Astrocyte (in vitro differentiated cells and primary cell): ENCODE measurements at places on chromosomes 13 and 19. TPM values are rescaled to one million over a fixed set of nuclear protein-coding genes. Genes with fewer than 3 reads are reported as not detected.
A peak's percentile ranks its signal among the peaks of the same experiment; 100 is the strongest.

The MBD3L4 gene
- not detected in 2 replicates for total RNA-seq

GRCh38 chr13:72694314-72694713, 33.1 kb downstream of the MZT1 start:
- H3K4me3 ChIP-seq: no peak overlapping the region
- no peaks in the 10 kb centered on the region for H3K36me3 ChIP-seq
- no peak for DNase-seq
- no peaks in the 10 kb centered on the region for H3K4me1 ChIP-seq
- H3K27me3 ChIP-seq: no peaks in the 10 kb centered on the region

DNA sequence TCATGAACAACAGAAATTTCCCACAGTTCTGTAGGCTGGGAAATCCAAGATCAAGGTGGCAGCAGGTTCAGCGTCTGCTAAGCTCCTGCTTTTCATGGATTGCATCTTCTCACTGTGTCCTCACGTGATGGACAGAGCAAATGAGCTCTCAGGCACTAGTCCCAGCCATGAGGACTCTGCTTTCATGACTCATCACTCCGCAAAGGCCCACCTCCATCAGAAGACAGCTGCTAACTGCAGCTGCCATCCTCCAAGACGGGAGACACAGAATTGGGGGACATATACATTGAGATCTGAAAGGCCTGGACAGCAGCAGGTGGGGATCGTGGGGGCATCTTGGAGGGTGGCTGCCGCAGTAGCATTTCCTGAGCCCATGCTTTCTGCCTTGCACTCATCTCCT, 44.4 kb upstream of the SPATA13 start:
- H3K27me3 ChIP-seq: peaks cover 7% of the 10 kb centered on the region
- H3K36me3 ChIP-seq: no peaks in the 10 kb centered on the region
- no peak overlapping the region for H3K4me3 ChIP-seq

- DNase-seq: no peak
- no peaks in the 10 kb centered on the region for H3K27me3 ChIP-seq
- H3K27ac ChIP-seq: peak overlapping the region; percentile 44
- peaks cover 2% of the 10 kb centered on the region for H3K36me3 ChIP-seq
- H3K4me1 ChIP-seq: peaks cover 18% of the 10 kb centered on the region
- H3K4me3 ChIP-seq: no peak overlapping the region
Measured at GRCh38 chr19:17125728-17126677, 50.4 kb downstream of the MYO9B start.

The ZNF845 gene
- total RNA-seq: 5.3 and 6.3 TPM in 2 replicates

The ZNF763 gene
- total RNA-seq: not detected in 2 replicates

GRCh38 chr19:1239796-1240737, 1.5 kb upstream of the ATP5F1D start:
- no peak overlapping the region for H3K4me3 ChIP-seq
- peak overlapping the region; percentile 55 for H3K27ac ChIP-seq
- H3K4me1 ChIP-seq: peaks cover 46% of the 10 kb centered on the region
- no peaks in the 10 kb centered on the region for H3K27me3 ChIP-seq
- DNase-seq: peak; percentile 76

GRCh38 chr19:39424934-39425333, 10.8 kb downstream of the RPS16 start:
- H3K4me3 ChIP-seq: no peak overlapping the region
- no peak for DNase-seq
- H3K27ac ChIP-seq: no peak overlapping the region
- peaks cover 20% of the 10 kb centered on the region for H3K36me3 ChIP-seq
- H3K27me3 ChIP-seq: no peaks in the 10 kb centered on the region
- H3K4me1 ChIP-seq: peaks cover 15% of the 10 kb centered on the region

DNA sequence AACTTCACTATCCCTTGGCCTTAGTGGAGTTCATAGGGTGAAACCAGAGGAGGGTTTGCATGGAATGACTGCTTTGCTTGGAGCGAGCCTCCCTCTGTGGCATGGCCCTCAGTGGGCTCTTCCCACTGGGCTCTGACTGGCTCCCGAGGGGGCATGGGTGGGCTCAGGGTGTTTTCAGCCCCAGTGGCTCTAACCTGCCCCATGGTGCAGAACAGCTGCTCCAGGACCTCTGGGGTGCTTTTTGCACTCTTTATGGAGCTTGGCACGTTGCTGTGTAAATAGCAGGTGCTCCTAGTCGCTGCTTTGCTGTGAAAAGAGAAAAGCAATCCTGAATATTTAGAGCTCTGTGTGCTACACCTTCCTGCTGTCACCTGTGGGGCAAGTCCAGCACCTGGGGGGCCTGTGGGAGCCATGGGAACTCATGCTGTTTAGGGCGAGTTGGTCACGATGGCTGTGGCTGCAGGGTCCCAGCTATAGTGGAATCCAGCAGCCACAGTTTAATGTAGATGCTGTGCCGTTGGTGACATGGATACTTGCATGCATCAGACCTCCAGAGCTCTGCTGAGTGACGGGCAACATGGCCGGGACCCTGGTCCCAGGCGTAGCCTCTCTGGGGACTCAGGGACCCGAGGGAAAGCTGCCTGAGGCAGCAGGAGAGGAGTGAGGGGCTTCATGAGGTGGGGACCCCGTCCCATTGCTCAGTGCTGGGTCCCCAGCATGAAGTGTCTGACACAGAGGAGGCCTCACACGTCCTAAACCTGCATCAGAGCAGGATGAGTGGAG, 14.3 kb upstream of the MCF2L start:
- no peaks in the 10 kb centered on the region for H3K36me3 ChIP-seq
- no peak for DNase-seq
- peaks cover 40% of the 10 kb centered on the region for H3K27me3 ChIP-seq
- H3K4me1 ChIP-seq: no peaks in the 10 kb centered on the region
- no peak overlapping the region for H3K4me3 ChIP-seq

- peaks cover 16% of the 10 kb centered on the region for H3K36me3 ChIP-seq
- H3K4me3 ChIP-seq: no peak overlapping the region
- H3K27me3 ChIP-seq: no peaks in the 10 kb centered on the region
- H3K27ac ChIP-seq: no peak overlapping the region
Measured at GRCh38 chr19:49499030-49499670, 2.9 kb downstream of the RPS11 start.

The C13orf46 gene
- total RNA-seq: 3.0 and 5.0 TPM in 2 replicates

The RRAS gene
- total RNA-seq: 94.7 and 104 TPM in 2 replicates

DNA sequence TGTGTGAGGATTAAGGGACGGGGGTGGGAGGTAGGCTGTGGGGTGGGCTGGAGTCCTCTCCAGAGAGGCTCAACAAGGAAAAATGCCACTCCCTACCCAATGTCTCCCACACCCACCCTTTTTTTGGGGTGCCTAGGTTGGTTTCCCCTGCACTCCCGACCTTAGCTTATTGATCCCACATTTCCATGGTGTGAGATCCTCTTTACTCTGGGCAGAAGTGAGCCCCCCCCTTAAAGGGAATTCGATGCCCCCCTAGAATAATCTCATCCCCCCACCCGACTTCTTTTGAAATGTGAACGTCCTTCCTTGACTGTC, 5.5 kb downstream of the FOSB start:
- no peak for DNase-seq
- H3K4me3 ChIP-seq: no peak overlapping the region
- no peaks in the 10 kb centered on the region for H3K27me3 ChIP-seq

The PTGIR gene
- 0.50 and 0.52 TPM in 2 replicates for total RNA-seq

DNA sequence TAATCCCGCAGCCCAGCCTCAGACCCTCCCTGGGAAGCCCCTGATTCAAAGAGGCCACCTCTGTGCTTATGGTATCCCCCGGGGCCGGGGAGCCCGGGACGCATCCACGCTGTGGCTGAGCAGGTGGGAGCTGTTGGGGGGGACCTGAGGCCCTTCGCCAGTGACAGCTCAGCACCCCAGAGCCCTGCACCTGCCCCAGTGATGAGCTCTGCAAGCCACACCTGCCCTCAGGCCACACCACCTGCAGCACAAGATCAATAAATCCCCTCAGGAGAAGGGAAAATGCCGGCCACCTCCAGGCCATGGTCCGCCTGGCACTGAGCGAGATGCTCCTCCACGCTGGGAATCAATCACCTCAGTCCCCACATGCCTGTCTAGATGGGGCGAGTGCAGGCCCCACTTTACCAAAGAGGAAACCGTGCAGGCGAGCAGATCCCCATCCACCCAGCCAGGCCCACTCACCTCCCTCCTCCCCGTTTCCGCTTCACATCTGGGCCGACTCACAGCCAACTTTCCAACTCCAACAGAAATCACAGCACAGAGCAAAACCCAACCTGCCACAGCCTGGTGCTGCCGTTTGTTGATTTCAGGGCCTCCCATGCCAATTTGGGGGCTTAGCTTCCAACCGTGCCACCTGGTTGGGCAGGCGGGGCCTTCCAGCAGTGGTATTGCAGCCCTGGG, 12.8 kb downstream of the MOB3A start:
- no peak overlapping the region for H3K27ac ChIP-seq
- peaks cover 7% of the 10 kb centered on the region for H3K36me3 ChIP-seq

GRCh38 chr19:58560921-58561320, 2.5 kb upstream of the UBE2M start:
- no peak for DNase-seq
- H3K27ac ChIP-seq: no peak overlapping the region
- peaks cover 36% of the 10 kb centered on the region for H3K4me1 ChIP-seq

GRCh38 chr13:103287659-103288058, 221.4 kb upstream of the SLC10A2 start:
- no peaks in the 10 kb centered on the region for H3K36me3 ChIP-seq
- DNase-seq: peak; percentile 84
- H3K4me3 ChIP-seq: no peak overlapping the region
- peaks cover 24% of the 10 kb centered on the region for H3K4me1 ChIP-seq

The ZNF738 gene
- 13.1 and 18.6 TPM in 2 replicates for total RNA-seq

DNA sequence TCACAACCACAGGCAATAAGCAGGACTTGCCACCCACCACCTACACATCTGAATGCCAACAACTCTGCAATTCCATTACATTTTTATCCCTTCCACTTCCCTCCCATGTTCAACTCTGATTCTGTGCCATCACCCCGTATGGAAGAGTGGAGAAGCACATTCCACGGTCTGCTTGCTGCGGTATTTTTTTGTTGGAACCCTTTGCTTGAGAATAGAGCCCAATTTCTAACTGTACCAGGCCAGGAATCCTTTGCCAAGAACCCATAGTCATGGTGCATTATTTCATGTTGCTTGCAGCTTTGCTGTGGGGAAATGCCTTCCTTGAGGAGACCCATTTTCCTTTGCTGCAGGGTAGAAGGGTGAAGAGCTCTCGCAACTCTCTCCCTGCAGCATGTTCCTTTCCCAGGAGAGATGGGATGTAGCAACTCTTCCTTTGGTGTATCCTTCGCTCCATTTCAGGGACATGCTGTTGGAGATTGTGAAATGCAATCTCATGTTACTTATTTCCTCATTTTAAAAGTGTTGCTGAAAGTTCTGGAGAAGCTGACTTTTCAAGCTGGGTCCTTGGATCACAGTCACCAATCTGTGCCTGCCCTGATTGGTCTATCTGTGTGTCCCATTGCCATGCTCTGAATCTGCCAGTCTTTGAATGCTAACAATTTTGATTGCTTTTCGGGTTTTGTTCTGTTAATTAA, 69.8 kb upstream of the STARD13 start:
- no peak for DNase-seq
- no peak overlapping the region for H3K4me3 ChIP-seq
- no peak overlapping the region for H3K27ac ChIP-seq
- no peaks in the 10 kb centered on the region for H3K36me3 ChIP-seq
- H3K4me1 ChIP-seq: no peaks in the 10 kb centered on the region

The GSX1 gene
- total RNA-seq: not detected in 2 replicates

The B3GNT3 gene
- total RNA-seq: 0.36 TPM in 1 of 2 replicates, not detected in the other

DNA sequence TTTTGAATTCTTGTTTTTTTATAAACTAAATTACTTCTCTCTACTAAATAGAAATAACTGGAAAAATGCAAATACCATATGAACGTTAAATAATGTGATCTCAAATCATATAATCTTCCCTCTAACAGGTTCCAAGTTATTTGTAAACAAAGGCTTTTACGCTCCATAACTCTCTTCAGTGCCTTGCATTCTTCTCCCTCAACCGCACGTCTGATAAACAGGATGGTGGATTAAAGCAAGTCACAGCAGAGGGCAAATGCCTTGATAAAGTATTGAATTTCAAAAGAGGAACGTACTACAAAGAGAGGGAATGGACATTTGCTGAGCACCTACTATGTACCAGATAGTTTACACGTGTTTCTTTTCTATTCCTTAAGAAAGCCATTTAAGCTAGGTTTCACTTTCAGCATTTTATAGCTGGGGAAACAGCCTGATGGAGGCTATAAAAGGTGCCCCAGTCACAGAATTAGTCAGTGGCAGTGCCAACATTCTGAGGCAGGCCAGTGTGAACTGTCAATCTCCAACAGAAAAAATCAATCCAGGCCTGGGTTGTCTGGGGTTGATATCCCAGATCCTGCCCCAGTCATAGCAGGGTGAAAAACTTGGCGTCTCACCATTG, 15.8 kb downstream of the MRPS31 start:
- no peaks in the 10 kb centered on the region for H3K27me3 ChIP-seq
- no peak overlapping the region for H3K4me3 ChIP-seq
- peaks cover 13% of the 10 kb centered on the region for H3K36me3 ChIP-seq
- H3K27ac ChIP-seq: no peak overlapping the region

GRCh38 chr19:22935151-22935550, 67.8 kb downstream of the ZNF728 start:
- H3K36me3 ChIP-seq: no peaks in the 10 kb centered on the region
- H3K27ac ChIP-seq: no peak overlapping the region
- no peak for DNase-seq
- no peak overlapping the region for H3K4me3 ChIP-seq
- no peaks in the 10 kb centered on the region for H3K27me3 ChIP-seq

DNA sequence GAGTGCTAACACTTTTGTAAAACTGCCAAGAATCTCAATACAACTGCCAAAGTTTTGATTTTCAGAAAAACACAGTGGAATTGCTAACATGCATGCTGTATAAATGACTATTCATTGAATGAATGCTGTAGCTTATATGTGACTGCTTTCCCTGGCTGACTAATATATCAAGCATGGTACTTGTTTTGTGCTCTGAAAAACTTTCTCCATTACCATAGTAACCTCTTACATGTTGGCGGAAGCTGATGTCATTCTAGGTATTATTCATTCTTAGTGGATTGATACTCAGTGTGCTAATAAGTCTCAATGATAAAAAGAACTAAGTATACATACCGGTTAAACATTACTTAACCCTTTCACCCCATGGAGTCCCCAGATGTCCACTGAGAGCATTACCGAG, 166.1 kb upstream of the MYO16 start:
- H3K27me3 ChIP-seq: no peaks in the 10 kb centered on the region
- H3K4me1 ChIP-seq: peaks cover 4% of the 10 kb centered on the region
- peak; percentile 97 for DNase-seq
- H3K4me3 ChIP-seq: no peak overlapping the region

GRCh38 chr13:33992881-33993336, 175.0 kb downstream of the RFC3 start:
- no peak for DNase-seq
- H3K36me3 ChIP-seq: no peaks in the 10 kb centered on the region
- no peaks in the 10 kb centered on the region for H3K4me1 ChIP-seq

DNA sequence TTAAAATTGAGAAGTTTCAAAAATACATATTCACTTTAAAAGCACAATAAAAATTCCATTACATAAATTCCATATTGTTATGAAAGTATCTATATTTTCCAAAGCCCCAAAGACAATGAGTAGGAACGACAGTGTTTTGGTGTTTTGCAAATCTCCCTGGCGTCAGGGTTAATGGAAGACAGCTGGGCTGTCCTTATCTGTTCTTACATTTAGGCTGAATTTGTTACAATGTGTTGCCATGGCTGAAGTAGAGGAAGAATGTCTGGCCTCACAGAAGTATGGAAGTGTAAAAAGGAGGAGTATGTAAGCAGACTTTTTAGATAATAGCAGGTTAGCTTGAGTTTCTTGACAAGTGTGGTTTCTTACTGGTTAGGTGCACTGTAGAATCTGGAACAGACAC, 124.4 kb upstream of the SPATA13 start:
- DNase-seq: peak; percentile 47
- no peaks in the 10 kb centered on the region for H3K36me3 ChIP-seq
- H3K27ac ChIP-seq: no peak overlapping the region
- no peak overlapping the region for H3K4me3 ChIP-seq
- H3K27me3 ChIP-seq: no peaks in the 10 kb centered on the region
- peaks cover 35% of the 10 kb centered on the region for H3K4me1 ChIP-seq
